ENCODE measurements at places on chromosomes 3 and 15.

DNA sequence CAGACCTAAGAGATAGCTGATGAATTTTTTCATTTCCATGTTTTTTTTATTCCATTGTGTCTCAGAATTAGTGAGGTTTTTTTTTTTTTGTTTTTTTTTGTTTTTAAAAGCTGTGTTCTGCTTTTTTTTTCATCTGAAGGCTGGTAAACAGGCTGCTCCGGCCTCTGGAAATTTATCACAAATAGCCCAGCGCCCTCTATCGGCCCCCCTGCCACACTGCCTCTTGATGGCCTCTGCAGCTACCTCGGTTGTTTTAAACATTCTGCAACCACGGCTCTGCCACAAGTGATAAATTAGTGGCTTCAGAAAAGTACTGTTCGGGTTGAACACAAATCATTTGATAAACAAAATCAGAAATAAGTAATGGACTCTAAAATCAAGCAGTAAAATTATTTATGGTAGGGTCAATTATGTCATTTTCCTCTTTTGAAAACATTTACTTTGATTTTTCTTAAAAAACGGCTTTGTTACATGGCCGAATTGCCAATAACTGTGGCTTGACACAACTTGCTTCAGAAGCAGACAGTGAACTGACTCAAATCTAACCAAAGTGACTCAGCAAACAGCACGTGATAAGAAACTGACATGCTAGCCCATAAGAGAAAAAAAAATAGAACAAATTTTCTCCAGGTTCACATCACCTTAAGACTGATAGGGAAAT lies 87.8 kb downstream of the RSL24D1 start:
- DNase-seq: peak; percentile 53

DNA sequence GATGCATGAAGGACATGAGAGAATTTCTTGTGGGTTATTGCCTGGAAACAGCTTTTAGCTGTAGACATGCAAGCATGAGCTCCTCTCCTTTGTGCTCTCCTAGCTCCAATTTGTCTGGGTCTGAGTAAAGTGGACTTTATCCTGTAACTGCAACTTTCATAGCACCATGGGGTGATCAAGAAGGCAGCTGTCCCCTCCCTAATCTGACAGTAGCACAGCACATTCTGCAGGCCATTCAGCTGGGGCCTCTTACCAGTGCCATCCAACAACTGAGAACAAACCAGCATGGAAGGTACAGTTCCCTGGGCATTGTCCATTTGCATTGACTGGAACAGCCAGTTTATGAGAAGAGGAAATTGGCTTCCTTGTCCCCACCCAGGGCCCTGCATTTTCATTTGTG lies 7.7 kb upstream of the RAB27A start:
- DNase-seq: no peak

DNA sequence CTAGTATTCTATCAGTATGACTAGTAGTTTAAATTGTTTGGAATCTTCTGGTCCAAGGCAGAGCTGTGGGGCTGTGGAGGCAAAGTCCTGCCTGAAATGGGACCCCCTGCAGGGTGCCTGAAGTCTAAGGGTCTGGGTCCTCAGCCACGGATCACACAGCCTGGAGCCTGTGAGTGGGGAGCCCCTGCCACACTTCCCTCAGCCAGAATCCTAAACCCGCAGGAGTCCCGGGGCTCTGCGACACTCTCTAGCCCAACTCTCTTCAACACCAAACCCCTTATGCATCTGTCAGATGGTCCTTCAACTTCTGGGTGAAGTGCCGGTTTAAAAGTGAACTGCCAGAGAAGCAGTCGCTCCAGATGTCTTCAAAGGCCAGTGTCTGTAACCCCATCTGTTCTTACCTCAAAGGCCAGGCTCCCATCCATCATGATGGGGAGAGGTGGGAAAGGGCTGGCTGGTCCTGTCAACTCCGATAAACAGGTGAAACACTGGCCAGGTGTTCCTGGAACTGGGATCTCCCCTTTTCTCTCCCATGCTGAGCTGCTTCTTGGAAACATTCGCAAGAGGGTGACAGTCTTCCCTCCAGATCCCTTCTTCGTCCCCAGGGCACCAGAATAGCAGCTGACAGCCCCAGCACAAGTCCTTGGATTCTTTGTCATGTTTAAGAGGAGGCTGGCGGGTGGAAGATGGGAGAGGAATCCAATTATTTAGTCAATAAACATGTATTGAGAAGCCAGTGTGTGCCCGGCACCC lies 45.6 kb downstream of the CPN2 start:
- DNase-seq: no peak

GRCh38 chr15:56992725-56993124 lies 74.3 kb downstream of the TCF12 start:
- DNase-seq: no peak

GRCh38 chr3:138761002-138761401 lies 73.7 kb downstream of the PIK3CB start:
- no peak for DNase-seq

DNA sequence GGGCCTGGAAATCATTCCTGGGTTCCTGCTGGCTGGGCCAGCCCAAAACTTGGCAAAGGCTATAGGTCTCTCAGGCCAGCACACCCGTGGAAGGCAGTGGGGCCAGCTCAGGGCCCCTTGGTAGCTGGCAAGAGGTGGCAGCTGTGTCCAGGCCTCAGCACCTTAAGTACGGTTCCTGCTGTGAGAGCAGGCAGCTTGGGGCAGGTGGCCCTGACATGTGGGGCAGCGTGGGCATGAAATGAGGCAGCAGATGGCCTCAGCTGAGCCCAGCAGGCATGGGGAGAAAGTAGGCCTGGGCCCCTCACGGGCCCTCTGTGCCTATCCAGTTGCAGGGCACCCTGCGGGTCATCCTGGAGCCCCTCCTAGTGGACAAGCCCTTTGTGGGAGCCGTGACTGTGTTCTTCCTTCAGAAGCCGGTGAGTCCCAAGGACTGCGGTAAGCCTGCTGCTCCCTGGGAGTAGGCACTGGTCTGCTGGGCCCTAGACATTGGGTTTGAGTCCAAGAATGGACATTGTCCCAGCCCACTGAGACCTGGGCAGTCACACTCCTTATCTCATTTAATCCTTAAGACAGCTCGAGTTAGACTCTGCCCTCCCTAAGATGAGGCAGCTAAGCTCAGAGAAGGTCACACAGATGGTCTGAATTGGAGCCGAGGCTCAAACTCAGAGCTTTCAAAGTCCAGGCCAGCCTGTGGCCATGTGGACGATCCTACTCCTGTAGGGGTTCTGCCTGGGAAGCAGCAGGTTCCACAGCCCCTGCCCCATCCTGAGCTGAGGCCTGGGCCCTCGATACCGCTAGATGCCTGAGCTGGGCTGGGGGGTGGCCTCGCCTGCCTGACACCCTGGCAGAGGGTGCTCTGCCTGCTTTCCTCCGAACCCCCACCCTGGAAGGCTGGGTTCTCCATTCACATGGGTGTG lies 25.5 kb downstream of the ESYT3 start:
- DNase-seq: no peak

DNA sequence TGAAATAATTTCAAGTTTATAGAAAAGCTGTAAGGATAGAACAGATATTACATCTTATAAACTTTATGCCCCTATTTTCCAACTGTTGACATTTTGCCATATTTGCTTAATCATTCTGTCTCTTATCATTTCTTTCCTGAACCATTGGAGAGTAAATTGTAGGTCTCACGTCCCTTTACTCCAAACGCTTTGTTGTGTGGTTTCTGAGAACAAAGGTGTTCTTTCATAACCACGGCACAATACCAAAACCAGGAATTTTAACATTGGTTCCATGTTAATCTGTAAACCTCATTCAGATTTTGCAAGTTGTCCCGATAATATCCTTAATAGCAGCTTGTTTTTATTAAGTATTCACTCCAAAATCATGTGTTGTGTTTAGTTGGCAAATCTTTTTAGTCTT lies 134.8 kb downstream of the AKAP13 start:
- peak; percentile 66 for DNase-seq

DNA sequence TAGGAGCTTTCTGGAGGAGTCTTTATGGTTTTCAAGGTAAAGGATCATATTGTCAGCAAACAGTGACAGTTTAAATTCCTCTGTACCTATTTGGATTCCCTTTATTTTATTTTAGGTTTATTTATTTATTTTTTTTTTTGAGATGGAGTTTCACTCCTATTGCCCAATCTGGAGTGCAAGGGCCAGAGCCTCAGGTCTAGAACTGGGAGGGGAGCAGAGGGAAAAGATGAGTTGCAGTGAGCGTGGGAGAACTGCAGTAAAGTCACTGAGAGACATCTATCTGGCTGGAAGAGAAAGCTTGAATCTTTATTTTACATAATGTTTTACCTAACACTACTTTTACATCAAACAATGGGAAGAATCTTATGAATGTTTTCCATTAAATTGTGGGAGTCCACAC lies 49.5 kb upstream of the GK5 start:
- DNase-seq: no peak

- DNase-seq: no peak
Measured at GRCh38 chr3:122892118-122892960, 97.5 kb downstream of the SLC49A4 start.

- no peak for DNase-seq
Measured at GRCh38 chr3:3127432-3128010, 781 bp downstream of the TRNT1 start.

DNA sequence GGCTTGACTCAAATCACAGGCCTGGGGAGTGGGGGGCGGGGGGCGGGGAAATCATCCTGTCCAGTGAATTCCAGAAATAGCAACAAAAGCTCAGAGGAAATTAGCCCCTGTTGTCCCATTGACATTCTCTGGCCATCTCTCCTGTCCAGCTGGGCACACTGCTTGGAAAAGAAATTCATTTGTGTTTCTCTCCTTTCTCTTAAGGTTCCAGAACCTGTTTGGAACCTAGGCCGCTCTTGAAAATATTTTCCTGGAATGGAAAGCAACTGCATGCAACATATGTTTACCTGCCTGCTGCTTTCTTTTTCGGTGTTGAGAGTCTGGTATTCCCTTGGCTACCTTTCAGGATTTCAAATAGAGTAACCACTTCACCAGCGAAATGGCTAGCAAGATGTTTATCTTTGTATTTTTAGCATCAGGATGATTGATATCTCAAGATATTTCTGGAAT lies 169.0 kb downstream of the GHSR start:
- DNase-seq: no peak

DNA sequence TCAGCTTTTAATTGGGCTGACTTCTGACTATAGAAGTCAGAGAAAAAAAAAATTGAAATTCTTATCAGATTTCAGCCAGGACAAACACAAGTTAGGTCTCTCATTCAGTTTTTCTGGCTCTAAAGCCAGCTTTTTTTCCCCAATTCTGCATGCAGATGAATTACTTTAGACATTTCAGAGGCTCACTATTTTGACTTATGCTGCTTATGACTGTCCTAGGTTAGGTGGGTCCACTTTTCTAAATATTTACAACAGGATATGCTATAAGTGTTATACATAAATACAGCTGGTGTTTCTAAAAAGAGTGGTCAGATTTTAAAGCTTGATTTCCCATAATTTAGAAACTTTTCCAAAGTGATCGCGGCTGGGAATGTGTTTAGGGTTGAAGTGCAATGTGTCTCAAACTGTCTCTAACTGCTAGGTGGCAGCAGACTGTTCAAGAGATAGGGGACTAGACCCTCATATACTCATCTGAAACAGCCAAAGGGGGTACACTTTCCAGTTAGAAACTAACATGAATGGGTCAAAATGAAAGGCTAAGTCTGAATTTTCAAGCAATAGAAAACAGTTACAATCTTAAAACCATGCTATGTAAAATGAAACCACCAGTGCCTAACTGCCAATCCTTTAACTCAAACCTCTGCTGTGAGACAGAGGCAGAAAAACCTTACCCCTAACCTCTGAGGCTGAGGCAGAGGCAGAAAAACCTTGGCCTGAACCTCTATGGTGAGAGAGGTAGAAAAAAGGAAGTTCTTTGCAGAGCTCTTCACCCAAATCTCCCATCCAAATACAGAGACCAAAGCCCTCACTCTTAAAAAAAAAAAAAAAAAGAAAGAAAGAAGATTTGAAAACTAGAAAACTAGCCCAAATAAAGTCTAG lies 596.0 kb downstream of the NTRK3 start:
- no peak for DNase-seq

DNA sequence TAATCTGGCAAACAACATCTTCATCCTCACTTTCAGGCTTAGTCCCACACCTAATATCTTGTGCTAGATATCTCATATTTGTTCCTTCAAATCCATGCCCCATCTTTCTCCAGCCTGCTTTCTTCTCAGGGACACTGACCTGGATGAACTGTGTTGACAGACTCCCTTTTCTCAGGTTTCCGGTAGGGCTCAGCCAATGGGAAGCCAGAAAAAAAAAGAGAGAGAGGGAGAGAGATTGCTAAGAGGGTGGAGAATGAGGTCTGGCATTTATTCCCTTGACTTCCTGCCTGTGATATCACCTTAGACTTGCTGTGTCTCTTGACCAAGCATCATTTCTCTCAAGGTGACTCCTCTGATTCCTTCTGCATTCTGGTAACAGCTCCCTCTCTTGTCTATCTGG lies 145.6 kb upstream of the ABI3BP start:
- no peak for DNase-seq

- DNase-seq: no peak
Measured at GRCh38 chr15:65331811-65332210, 27.3 kb downstream of the RNU5B-1 start.

GRCh38 chr15:70356919-70357318 lies 259.2 kb upstream of the TLE3 start:
- no peak for DNase-seq

- DNase-seq: no peak
Measured at GRCh38 chr15:83449250-83449671, 2.1 kb downstream of the SH3GL3 start.

- no peak for DNase-seq
Measured at GRCh38 chr3:57927916-57928315, 80.3 kb upstream of the FLNB start.

- no peak for DNase-seq
Measured at GRCh38 chr3:77976079-77976478, 936.2 kb downstream of the ROBO2 start.

- no peak for DNase-seq
Measured at GRCh38 chr3:191563722-191564121, 102.8 kb downstream of the PYDC2 start.

GRCh38 chr15:22947101-22948000 lies 32.8 kb downstream of the CYFIP1 start:
- no peak for DNase-seq

- no peak for DNase-seq
Measured at GRCh38 chr3:168052515-168052914, 43.2 kb downstream of the GOLIM4 start.

DNA sequence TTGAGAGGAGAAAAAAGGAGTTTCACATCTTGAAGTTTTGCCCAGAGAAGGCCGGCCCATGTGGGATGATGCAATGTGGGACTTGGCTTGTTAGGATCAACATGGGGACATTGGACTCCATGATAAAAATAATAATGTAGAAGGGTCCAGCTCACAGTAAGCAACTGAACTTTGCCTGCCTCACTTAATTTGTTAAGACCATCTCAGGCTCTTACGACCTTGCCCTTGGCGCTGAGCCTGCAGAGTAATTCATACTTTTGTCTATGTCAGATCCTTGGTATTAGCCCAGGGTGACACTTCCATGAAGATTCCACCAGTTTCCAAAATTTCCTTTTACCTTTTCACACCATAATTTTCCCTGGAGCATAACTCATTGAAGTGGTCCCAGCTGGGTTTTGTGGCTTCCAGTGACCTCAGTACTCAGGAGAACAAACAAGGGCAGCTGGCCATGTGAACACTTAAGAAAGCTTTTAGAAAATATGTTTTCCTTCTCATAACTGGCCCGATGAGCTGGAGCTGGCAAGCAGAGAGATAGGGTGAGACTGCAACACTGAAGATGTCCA lies 315.4 kb upstream of the RASGRP1 start:
- no peak for DNase-seq

- peak; percentile 63 for DNase-seq
Measured at GRCh38 chr3:139111392-139112229, 66.9 kb upstream of the PRR23C start.
